ENCODE measurements at places on chromosomes 3 and 15.

DNA sequence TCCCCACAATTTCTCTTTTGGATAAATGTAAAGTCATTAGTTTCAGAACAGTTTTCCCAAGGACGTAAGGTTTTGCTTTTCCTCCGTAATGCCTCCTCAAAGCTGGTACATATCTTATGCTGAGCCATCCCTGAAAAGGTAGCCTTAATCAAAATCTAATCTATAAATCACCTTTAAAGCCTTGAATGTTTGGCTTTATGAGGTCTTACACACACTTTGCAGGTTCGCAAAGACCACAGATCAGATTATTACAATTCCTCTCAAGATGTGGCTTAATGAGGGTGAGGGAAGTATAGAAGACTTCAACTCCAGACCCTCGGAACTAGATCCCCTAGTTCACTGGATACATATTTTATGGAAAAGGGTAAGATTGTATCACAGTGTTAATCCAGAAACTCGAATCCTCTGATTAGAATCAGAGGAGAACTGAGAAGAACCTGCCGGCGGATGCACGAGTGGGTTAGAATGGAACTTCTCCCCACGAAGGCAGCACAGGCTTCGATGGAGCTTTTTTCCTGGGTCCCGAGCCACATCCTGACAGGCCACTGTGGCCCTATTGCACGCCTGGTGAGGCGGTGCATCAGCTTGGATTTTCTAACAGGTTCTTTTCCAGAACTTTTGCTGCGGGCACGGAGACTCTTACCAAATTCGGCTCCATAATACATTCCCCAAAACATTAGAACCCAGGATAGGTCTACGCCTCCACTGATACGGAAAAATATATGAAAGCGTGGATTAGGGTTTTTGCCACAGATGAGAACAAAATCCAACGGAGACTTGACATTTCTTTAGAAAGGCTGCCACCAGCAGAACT lies 1.2 kb downstream of the CTXND1 start:
- no peak for DNase-seq

DNA sequence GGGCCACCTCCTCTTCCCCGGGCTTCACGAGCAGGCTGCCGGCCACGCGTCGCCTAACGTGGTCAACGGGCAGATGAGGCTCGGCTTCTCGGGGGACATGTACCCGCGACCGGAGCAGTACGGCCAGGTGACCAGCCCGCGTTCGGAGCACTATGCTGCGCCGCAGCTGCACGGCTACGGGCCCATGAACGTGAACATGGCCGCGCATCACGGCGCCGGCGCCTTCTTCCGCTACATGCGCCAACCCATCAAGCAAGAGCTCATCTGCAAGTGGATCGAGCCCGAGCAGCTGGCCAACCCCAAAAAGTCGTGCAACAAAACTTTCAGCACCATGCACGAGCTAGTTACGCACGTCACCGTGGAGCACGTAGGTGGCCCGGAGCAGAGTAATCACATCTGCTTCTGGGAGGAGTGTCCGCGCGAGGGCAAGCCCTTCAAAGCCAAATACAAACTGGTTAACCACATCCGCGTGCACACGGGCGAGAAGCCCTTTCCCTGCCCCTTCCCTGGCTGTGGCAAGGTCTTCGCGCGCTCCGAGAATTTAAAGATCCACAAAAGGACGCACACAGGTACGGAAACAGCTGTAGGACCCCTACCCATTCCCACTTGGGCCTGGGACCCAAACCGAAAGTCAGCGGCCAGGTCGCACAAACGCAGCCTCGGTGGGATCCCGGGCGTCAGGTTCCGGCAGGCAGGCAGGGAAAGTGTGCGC lies 1.5 kb downstream of the ZIC1 start:
- DNase-seq: no peak

- DNase-seq: peak; percentile 53
These were observed 2.8 kb downstream of the FURIN start for GRCh38 chr15:90871139-90871715.

GRCh38 chr3:129892486-129892856 lies 1.0 kb downstream of the TMCC1 start:
- DNase-seq: peak; percentile 35

- DNase-seq: no peak
These were observed 45.9 kb downstream of the CHAC1 start for GRCh38 chr15:40999190-40999589.

GRCh38 chr3:157692468-157692867 lies 189.3 kb upstream of the VEPH1 start:
- no peak for DNase-seq

GRCh38 chr3:86934851-86935250 lies 56.1 kb downstream of the VGLL3 start:
- no peak for DNase-seq

DNA sequence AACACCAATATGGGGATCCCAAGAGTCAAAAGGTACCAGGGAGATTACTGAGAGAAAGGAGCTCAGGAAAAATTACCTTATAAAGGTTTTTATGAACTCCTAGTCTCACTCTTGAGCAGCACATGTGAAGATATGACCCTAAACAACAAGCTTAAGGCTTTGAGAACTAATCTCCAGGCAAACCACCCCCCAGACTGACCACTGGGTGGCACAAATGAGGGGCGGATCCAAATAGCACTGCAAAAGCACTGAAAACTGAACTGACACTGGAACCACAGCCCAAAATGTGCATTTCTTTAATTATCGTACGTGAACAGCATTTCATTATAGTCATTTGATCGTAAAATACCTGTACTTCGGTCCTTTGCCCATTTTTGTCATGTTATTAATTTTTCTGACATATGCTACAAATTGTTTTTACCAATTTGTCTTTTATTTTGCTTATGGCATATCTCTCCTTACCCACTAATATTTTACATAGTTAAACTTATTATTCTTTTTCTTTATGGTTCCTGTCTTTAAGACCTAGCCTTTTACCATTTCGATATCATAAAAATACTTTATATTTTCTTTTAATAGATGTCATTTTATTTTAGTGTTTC lies 31.5 kb upstream of the TFDP2 start:
- DNase-seq: peak; percentile 43

- no peak for DNase-seq
These were observed 23.4 kb upstream of the MECOM start for GRCh38 chr3:169686874-169687273.

DNA sequence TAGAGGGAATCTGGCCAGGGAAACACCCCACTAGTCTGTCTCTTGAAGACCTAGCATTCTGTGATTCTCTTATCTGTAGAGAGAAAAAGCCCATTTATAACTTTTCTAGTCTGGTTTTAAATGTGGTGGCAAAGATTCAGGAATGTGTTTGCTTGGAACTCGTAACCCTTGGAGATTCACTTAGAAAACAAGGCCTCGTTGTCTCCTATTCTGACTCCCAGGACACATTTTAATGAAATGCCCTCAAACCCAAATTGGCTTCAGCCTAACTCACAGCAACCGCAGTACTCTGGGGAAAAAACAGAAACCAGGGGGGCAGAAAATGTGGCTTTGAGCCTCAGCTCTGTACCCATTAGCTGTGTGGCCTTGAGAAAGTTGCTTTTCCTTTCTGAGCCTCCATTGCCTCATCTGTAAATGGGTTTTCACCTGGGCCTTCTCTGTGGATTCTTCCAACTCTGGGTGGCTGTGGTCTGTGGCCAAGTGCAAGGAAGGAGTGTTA lies 36.5 kb downstream of the RPLP1 start:
- no peak for DNase-seq

DNA sequence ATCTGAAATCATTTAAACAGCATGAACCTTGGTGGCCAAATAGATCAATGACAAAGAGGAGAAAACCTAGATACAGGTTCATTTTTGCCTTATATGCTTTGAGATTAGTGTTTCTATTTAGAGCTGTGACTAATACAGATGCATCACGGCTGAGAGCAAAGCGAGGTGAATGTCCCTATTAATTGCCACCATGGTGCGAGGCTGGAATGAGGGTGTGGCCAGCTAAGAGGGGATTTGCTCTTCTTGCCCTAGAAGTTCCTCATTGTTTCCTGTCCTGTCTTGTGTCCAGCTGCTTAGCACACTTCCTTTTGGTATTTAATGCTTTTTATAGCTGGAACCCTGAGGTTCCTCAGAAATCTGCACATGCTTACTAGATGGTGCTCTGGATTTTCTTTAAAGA lies 339.1 kb upstream of the RGMA start:
- no peak for DNase-seq

DNA sequence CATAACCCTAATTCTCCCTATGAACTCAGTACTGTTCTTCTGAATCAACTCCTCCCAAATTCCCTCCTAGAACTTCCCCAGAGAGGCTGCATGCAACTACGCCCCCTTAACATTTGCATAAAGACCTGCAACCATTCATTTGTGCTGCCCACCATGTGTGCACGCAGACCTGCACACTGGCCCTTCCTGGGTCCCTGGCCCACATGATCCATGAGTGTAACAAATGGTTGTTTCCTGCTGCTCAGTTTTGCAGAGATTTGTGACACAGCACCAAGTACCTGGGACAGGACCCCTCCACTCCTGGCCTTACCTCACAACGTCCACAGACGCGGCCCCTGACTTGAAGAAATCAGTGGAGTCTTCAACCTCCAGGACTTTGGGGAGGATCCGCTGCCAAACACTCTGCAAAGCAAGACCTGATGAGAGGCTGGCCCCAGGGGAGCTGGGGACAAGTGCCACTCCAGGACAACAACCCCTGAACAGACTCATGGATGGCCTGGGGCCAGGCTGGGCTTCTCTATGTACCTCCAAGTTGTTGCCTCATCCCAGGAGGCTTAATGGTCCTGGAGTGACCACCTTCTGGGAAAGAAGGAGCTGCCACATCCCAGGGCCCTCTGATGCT lies 33.8 kb downstream of the ALDH1L1 start:
- no peak for DNase-seq

- no peak for DNase-seq
These were observed 140.1 kb upstream of the LINGO1 start for GRCh38 chr15:77772641-77773402.

GRCh38 chr3:183159333-183159732 lies 3.2 kb downstream of the LAMP3 start:
- no peak for DNase-seq

- no peak for DNase-seq
These were observed 55.2 kb upstream of the FRMD4B start for GRCh38 chr3:69441040-69441439.

GRCh38 chr3:89494734-89495133 lies 387.3 kb downstream of the EPHA3 start:
- DNase-seq: no peak

GRCh38 chr3:40086890-40087883 lies 222.3 kb upstream of the EIF1B start:
- no peak for DNase-seq

GRCh38 chr15:24823473-24823872 lies 131.3 kb upstream of the SNRPN start:
- no peak for DNase-seq

- DNase-seq: no peak
These were observed 58.3 kb upstream of the TRAK1 start for GRCh38 chr3:42032693-42033349.

GRCh38 chr3:122908251-122908650 lies 113.4 kb downstream of the SLC49A4 start:
- DNase-seq: no peak

GRCh38 chr15:100457201-100457600 lies 71.5 kb downstream of the CERS3 start:
- no peak for DNase-seq

DNA sequence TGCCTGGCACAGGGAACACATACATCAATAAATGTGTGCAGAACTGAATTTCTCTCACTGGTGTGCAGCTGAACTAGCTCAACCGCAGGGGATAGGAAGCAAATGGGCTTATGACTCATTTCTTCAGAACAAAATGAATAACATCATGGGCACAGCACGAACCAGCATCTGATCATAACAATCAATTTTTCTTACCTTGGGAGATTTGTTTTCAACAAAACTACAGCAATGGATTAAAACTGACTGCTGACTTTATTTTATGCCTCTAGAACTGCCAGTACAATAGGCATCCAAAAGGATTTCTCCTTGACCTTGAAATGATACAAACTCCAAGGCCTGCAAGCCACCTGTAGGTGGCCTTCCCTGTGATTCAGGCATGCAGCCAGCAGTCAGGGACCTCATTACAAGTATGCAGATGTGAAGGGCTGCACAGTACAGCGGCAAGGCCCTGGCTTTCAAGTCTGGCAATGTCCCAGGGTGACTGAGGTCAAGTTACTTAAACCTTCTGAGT lies 26.1 kb downstream of the TAMM41 start:
- no peak for DNase-seq
